ENCODE measurements at places on chromosomes 5 and 9. TPM values are rescaled to one million over a fixed set of nuclear protein-coding genes. Genes with fewer than 3 reads are reported as not detected.

IFNA13 gene
- not detected for polyA plus RNA-seq

GPX8 gene
- polyA plus RNA-seq: 71.1 TPM

MFAP3 gene
- polyA plus RNA-seq: 19.6 TPM

CFAP90 gene
- 0.27 TPM for polyA plus RNA-seq

TAF11L8 gene
- not detected for polyA plus RNA-seq

LRRTM2 gene
- polyA plus RNA-seq: 0.70 TPM

NCS1 gene
- 55.4 TPM for polyA plus RNA-seq

FOXE1 gene
- polyA plus RNA-seq: not detected

RNF183 gene
- polyA plus RNA-seq: 0.49 TPM

FREM1 gene
- polyA plus RNA-seq: 13.1 TPM

KIF27 gene
- polyA plus RNA-seq: 6.6 TPM

PRUNE2 gene
- polyA plus RNA-seq: 12.7 TPM

TLX3 gene
- not detected for polyA plus RNA-seq

TOR1A gene
- polyA plus RNA-seq: 35.2 TPM

SMIM32 gene
- polyA plus RNA-seq: not detected

TRIM14 gene
- polyA plus RNA-seq: 4.4 TPM

ANKRD31 gene
- polyA plus RNA-seq: 0.15 TPM

SOWAHA gene
- polyA plus RNA-seq: not detected

CER1 gene
- not detected for polyA plus RNA-seq

ZNF354C gene
- 1.9 TPM for polyA plus RNA-seq

SPATA31E1 gene
- polyA plus RNA-seq: not detected

KLHL3 gene
- polyA plus RNA-seq: 12.0 TPM

OLFM1 gene
- 3.8 TPM for polyA plus RNA-seq

PLCXD3 gene
- 7.9 TPM for polyA plus RNA-seq

KIAA0825 gene
- 1.5 TPM for polyA plus RNA-seq

OTP gene
- polyA plus RNA-seq: not detected

PCDHGA2 gene
- 1.1 TPM for polyA plus RNA-seq

C5orf52 gene
- not detected for polyA plus RNA-seq

TNFSF15 gene
- not detected for polyA plus RNA-seq

NTRK2 gene
- polyA plus RNA-seq: 0.74 TPM

ACSL6 gene
- 0.48 TPM for polyA plus RNA-seq

CTSV gene
- 60.9 TPM for polyA plus RNA-seq

ARHGEF37 gene
- 6.3 TPM for polyA plus RNA-seq

TRAF1 gene
- polyA plus RNA-seq: 3.5 TPM

ASS1 gene
- 67.5 TPM for polyA plus RNA-seq

MAN1B1 gene
- 86.7 TPM for polyA plus RNA-seq

GABRA1 gene
- not detected for polyA plus RNA-seq

BHMT2 gene
- polyA plus RNA-seq: not detected

SLC12A7 gene
- polyA plus RNA-seq: 21.9 TPM

ABITRAM gene
- 30.1 TPM for polyA plus RNA-seq

PCDHGB3 gene
- polyA plus RNA-seq: not detected

SPINK7 gene
- not detected for polyA plus RNA-seq

NUTM2G gene
- polyA plus RNA-seq: 0.40 TPM

SMIM15 gene
- polyA plus RNA-seq: 42.0 TPM

PCDHB12 gene
- 2.1 TPM for polyA plus RNA-seq

FABP6 gene
- not detected for polyA plus RNA-seq

SLC34A1 gene
- polyA plus RNA-seq: not detected
